ENCODE measurements at places on chromosomes 16 and 17. TPM values are rescaled to one million over a fixed set of nuclear protein-coding genes. Genes with fewer than 3 reads are reported as not detected.

- DNase-seq = no peak
- H3K27me3 ChIP-seq = no peaks in the 10 kb centered on the region
- H3K36me3 ChIP-seq = no peaks in the 10 kb centered on the region
- no peak overlapping the region for H3K27ac ChIP-seq
- no peak overlapping the region for H3K4me3 ChIP-seq
- no peaks in the 10 kb centered on the region for H3K4me1 ChIP-seq
Measured at GRCh38 chr17:59311051-59311468, 20.4 kb upstream of the YPEL2 start.

DNA sequence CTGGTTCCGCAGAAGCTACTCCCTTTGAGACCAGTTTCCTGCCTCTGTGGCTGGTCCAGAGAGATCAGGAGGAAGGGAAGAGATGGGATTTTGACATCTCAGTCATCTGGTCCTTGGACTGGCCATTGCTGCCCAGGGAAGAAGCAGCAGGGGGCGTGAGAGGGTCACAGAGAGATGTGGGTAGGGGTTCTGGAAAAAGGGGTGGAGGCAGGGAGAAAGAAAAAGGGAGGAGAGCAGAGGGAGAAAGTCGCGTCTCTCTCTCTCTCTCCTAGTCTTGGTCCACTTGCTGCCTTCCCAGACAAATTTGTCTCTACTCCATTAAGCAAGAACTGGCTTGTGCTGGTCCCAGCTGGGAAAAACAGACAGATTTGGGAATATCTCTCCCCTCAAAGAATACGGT lies 4.4 kb downstream of the SHBG start:
- H3K4me1 ChIP-seq = no peaks in the 10 kb centered on the region
- no peaks in the 10 kb centered on the region for H3K36me3 ChIP-seq
- no peaks in the 10 kb centered on the region for H3K27me3 ChIP-seq
- DNase-seq = no peak
- no peak overlapping the region for H3K27ac ChIP-seq

DNA sequence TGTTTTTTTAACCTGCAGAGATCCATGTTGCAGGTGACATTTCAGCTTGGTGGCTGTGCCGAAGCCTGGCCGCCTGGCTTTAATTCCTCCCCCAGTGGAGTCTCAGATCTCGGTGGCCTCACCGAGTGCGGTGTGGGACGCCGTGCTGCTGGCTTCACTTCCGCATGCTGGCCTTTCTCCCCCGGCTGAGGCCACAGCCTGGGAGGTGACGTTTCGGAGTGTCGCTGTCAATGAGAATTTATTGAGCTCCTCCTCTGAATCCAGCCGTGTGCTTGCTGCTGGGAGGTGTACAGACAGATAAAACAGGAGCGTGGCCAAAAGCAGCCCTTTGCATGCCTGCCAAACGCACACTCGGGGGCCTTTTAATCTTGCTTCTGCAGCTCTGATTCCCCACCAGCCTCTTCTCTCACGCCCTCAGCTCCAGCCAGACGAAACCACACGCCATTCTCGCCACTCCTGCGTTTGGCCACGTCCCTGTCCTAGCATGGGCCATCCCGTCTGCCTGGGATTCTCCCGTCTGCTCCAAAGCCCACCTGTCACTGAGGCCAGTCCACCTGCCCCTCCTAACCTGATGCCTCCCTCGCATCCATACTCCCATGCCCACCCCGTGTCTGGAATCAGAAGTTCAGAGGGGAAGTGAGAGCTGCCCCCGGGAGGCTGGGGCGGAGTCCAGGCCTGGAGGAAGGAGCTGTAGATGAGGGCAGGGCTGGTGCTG lies 3.6 kb downstream of the GSE1 start:
- H3K4me1 ChIP-seq = peaks cover 62% of the 10 kb centered on the region
- no peaks in the 10 kb centered on the region for H3K27me3 ChIP-seq
- peak overlapping the region; percentile 55 for H3K4me3 ChIP-seq

DNA sequence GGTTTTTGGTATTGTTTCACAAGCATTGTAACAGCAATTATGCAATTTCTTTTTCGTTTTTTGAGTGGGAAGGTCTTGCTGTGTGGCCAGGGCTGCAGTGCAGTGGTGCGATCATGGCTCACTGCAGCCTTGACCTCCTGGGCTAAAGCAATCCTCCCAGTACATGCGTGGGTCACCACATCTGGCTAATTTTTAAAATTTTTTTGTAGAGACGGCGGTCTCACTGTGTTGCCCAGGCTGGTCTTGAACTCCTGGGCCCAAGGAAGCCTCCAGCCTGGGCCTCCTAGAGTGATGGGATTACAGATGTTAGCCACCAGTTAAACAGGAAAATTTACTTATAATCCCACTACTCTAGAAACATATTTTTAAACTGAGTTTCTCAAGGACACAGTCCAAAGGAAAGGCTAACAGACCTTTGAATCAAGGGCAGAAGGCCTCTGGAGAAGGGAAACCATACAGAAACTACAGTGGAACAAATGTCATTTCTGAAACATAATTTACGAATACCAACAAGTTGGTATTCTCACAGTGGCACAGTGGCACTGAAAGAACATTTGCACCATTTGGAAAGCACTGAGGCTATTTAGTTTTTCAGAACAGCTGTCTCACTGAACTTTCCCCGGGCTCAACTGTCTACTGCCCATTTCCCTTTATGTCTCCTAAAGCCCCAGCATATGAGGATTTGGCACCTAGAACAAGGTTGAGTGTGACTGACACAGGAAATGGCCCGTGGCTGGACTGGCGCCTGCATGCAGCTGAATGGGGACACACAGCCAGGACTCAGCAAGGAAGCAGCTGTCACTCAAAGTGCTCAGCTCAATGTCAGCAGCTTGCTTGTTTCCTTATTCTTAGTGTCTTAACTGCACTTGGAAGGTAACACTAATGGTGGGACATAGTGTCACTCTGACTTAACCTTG lies 2.8 kb upstream of the PRKAR1A start:
- H3K27me3 ChIP-seq = no peaks in the 10 kb centered on the region
- H3K4me3 ChIP-seq = no peak overlapping the region
- no peak for DNase-seq

DNA sequence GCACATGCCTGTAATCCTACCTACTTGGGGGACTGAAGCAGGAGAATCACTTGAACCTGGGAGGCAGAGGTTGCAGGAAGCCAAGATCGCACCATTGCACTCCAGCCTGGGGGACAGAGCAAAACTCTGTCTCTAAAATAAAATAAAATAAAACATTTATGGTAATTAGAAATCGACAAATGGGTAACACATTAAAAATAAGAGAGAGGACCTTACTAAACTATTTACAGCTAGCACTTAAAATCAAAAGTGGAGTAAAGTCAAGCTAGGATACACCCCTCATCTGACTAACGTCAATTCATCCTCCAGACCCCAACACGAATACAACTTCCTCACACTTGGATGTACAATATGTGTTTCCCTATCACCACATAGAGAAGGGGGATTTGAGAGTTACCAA lies 27.8 kb upstream of the RHOT1 start:
- no peak overlapping the region for H3K4me3 ChIP-seq
- H3K27me3 ChIP-seq = peaks cover 5% of the 10 kb centered on the region
- DNase-seq = no peak
- H3K36me3 ChIP-seq = no peaks in the 10 kb centered on the region

GRCh38 chr17:27996202-27997043 lies 46.1 kb upstream of the NLK start:
- no peaks in the 10 kb centered on the region for H3K36me3 ChIP-seq
- DNase-seq = no peak
- peaks cover 25% of the 10 kb centered on the region for H3K27me3 ChIP-seq
- no peak overlapping the region for H3K4me3 ChIP-seq

DNA sequence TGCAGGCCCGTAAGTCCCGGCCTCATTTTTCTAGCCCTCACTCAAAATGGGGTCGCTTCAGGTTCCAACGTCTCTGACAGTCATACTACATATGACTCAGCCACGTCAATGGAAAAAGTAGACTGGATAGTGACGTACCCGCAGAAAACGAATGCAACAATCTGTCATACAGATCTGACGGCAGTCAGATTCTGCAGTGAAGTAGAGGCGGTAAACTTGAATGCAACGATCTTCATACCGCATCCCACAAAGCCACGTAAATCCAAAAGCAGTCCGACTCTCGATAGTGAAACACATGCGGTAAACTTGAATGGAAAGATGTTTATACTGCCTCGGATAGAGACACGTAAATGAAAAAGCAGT lies 38.4 kb upstream of the ARL4D start:
- H3K27me3 ChIP-seq = no peaks in the 10 kb centered on the region
- H3K4me3 ChIP-seq = peak overlapping the region; percentile 67
- peaks cover 8% of the 10 kb centered on the region for H3K36me3 ChIP-seq
- H3K4me1 ChIP-seq = peaks cover 11% of the 10 kb centered on the region
- DNase-seq = no peak

- H3K27me3 ChIP-seq = no peaks in the 10 kb centered on the region
- H3K4me3 ChIP-seq = no peak overlapping the region
- DNase-seq = no peak
- no peak overlapping the region for H3K27ac ChIP-seq
- peaks cover 66% of the 10 kb centered on the region for H3K36me3 ChIP-seq
Measured at GRCh38 chr16:8899709-8900317, 17.7 kb downstream of the LITAFD start.

DNA sequence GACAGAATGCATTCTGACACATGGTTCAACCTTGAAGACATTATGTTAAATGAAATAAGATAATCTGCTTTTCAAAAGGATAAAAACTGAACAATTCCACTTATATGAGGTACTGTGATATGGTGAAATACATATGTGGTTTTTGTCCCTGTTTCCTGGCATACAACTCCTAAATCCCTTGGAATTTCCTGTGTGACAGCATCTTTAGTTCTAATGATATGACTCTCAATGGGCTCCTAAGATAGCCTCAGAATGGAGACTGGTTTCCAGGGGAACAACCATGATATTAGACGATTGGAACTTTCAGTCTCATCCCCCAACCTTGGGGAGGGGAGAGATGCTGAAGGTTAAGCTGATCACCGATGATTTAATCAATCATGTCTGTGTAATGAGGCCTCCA lies 37.7 kb upstream of the PHLPP2 start:
- H3K36me3 ChIP-seq = peaks cover 35% of the 10 kb centered on the region
- no peaks in the 10 kb centered on the region for H3K4me1 ChIP-seq
- no peaks in the 10 kb centered on the region for H3K27me3 ChIP-seq

- H3K27ac ChIP-seq = no peak overlapping the region
- peaks cover 12% of the 10 kb centered on the region for H3K36me3 ChIP-seq
- H3K4me1 ChIP-seq = peaks cover 12% of the 10 kb centered on the region
- no peak for DNase-seq
- H3K27me3 ChIP-seq = no peaks in the 10 kb centered on the region
- H3K4me3 ChIP-seq = no peak overlapping the region
Measured at GRCh38 chr16:22027633-22028032, 19.7 kb downstream of the MOSMO start.

- H3K4me3 ChIP-seq = no peak overlapping the region
- peaks cover 33% of the 10 kb centered on the region for H3K36me3 ChIP-seq
- H3K27ac ChIP-seq = peak overlapping the region; percentile 83
- no peak for DNase-seq
- no peaks in the 10 kb centered on the region for H3K27me3 ChIP-seq
- H3K4me1 ChIP-seq = peaks cover 9% of the 10 kb centered on the region
Measured at GRCh38 chr16:57226701-57227621, 18.1 kb upstream of the ARL2BP start.

- no peaks in the 10 kb centered on the region for H3K36me3 ChIP-seq
- H3K4me3 ChIP-seq = no peak overlapping the region
- no peak for DNase-seq
- peaks cover 24% of the 10 kb centered on the region for H3K4me1 ChIP-seq
Measured at GRCh38 chr16:53768593-53768992, 64.6 kb downstream of the FTO start.

- peak overlapping the region; percentile 21 for H3K27ac ChIP-seq
- H3K27me3 ChIP-seq = no peaks in the 10 kb centered on the region
- no peak for DNase-seq
Measured at GRCh38 chr17:8141045-8141444, 11.2 kb downstream of the PER1 start.

GRCh38 chr16:19555938-19556771 lies 652 bp downstream of the VPS35L start:
- no peaks in the 10 kb centered on the region for H3K27me3 ChIP-seq
- H3K4me3 ChIP-seq = peak overlapping the region; percentile 89
- DNase-seq = no peak
- H3K27ac ChIP-seq = peak overlapping the region; percentile 95
- H3K4me1 ChIP-seq = peaks cover 8% of the 10 kb centered on the region

DNA sequence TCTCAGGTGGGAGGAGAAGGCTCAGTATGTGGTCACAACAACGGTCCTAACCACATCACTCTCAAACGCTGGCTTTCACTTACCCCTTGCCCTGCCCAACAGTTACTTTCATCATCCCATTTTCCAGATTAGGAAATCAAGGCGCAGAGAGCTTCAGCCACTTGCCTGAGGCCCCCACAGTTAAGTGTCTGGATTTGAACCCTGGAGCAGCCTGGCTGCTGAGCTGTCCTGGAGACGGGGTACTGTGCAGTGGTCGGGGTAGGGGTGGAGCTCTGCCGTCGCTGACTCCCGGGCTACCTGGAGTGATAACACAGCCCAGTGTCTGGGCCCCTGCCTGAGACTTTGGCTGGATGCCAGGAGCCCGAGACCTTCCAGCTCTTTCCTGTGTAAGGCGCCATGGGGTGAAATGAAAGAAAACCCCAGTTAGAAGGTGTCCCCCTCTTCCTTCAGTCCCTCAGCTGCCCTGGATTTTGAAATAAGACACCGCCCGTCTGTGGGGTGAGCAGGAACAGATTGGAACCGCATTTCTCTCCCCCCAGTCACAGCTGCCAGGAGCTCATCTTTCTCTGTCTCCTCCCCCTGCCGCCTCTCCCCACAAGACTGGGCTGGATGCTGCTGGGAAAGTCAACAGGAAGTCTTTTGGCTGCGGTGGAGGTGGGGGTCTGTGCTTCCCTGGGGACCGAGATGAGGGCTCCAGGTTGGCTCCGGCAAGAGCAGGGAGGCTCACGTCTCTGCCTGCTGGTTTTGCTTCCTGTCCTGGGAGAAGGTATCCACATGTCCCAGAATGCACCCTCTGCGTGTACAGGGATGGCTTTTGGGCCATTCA lies 280.2 kb downstream of the SEC14L1 start:
- H3K4me1 ChIP-seq = peaks cover 54% of the 10 kb centered on the region
- H3K4me3 ChIP-seq = peak overlapping the region; percentile 40
- no peaks in the 10 kb centered on the region for H3K27me3 ChIP-seq
- DNase-seq = no peak

DNA sequence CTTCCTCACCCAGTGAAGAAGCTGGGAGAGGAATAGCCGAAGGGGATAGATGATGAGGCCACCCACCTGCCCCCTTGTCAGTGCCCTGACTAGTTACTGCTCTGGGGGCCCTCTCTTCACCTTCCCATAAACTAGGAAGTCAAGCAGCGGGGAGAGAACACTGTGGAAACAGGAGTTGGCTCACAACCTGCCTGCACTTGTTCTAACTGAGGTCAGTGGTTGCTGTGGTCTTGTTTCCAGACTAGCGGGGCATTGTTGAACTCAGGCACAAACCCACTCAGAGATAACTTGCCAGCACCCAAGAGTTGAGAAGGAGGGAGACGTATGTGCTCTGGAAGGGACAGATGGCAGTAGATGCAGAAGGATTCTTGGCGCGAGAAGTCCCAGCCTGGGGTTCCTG lies 48.6 kb upstream of the DDX52 start:
- H3K27ac ChIP-seq = no peak overlapping the region
- no peaks in the 10 kb centered on the region for H3K27me3 ChIP-seq
- no peaks in the 10 kb centered on the region for H3K36me3 ChIP-seq

The KRTAP4-3 gene
- total RNA-seq = not detected

The ST6GALNAC2 gene
- total RNA-seq = 1.5 TPM

The PRR35 gene
- total RNA-seq = not detected

The GPR139 gene
- total RNA-seq = not detected

The UNC13D gene
- total RNA-seq = 7.7 TPM

The XYLT1 gene
- 11.8 TPM for total RNA-seq

The OR1A2 gene
- total RNA-seq = not detected

The PIK3R6 gene
- not detected for total RNA-seq
